ENCODE measurements at places on chromosomes 4 and X.

GRCh38 chr4:38046727-38047489, 86.7 kb downstream of the PTTG2 start:
- H3K27me3 ChIP-seq = no peaks in the 10 kb centered on the region
- H3K27ac ChIP-seq = no peak overlapping the region
- no peak overlapping the region for H3K4me3 ChIP-seq
- DNase-seq = no peak

GRCh38 chrX:83510510-83511062, 2.5 kb downstream of the POU3F4 start:
- no peak overlapping the region for H3K27ac ChIP-seq
- H3K36me3 ChIP-seq = no peaks in the 10 kb centered on the region
- no peaks in the 10 kb centered on the region for H3K4me1 ChIP-seq
- DNase-seq = no peak

DNA sequence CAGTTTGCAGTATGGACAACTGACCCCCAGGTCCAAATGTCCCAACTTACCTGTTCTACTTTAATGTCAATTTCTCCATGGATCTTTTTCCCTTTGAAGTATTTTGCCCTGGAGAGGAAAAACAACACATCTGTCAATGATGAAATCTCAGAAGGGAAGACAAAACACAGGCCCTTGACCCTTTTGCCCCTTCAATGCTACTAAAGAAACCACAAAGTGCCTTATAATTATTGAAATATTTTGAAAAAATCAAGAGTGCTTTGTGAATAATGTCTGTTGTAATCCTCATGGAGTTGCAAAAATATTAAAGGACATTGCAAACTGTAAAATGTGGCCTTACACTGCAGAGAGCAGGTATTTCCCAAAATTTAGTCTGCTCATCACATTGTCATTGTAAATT, 12.6 kb downstream of the SYN1 start:
- no peak overlapping the region for H3K27ac ChIP-seq
- no peaks in the 10 kb centered on the region for H3K4me1 ChIP-seq
- DNase-seq = no peak
- no peaks in the 10 kb centered on the region for H3K36me3 ChIP-seq
- no peak overlapping the region for H3K4me3 ChIP-seq
- no peaks in the 10 kb centered on the region for H3K27me3 ChIP-seq

GRCh38 chrX:9656277-9656676, 109.4 kb downstream of the GPR143 start:
- no peak overlapping the region for H3K4me3 ChIP-seq
- DNase-seq = no peak
- no peaks in the 10 kb centered on the region for H3K4me1 ChIP-seq
- H3K27me3 ChIP-seq = no peaks in the 10 kb centered on the region

DNA sequence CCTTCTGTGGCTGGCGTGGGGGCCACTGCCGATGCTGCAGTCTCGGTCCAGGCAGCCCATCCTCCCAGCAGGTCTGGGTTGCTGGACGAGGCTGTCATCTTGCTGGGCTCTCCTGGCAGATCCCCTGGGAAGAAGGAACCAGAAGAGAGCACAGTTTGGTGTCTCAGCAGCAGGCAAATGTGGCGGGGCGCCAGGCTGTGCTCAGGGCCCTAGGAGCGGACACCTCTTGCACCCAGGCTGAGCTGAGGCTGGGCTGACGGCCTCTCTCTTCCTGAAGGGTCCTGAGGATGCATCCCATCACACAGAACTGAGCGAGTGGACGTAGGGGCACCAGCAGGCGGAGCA, 39.2 kb upstream of the CPLX1 start:
- H3K27ac ChIP-seq = no peak overlapping the region
- H3K4me3 ChIP-seq = no peak overlapping the region
- H3K36me3 ChIP-seq = peaks cover 43% of the 10 kb centered on the region

- DNase-seq = peak; percentile 88
- peaks cover 28% of the 10 kb centered on the region for H3K4me1 ChIP-seq
- H3K27me3 ChIP-seq = no peaks in the 10 kb centered on the region
- peaks cover 21% of the 10 kb centered on the region for H3K36me3 ChIP-seq
Observed at GRCh38 chr4:70839589-70840093, at the start of gene GRSF1. Gene GRSF1 (minus strand): TSS chr4:70839890. CDS start chr4:70839827, 63 bp downstream.

DNA sequence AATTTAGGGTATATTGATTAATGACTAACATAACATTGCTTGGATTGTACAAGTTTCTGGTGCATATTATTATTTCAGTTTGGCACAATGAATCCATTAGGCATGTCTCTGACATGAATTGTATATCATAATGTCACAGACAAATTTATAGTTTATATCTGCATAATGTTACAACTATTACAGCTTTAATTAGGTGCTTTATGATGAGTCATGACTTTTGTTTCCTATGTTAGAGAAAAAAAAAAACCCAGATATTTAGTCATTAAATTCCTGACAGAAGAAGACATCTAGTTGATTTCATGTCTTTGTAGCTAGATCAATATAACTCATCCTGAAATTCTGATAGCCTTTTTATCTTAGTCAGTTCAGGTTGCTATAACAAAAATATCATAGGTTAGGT, 385.7 kb upstream of the EPHA5 start:
- H3K36me3 ChIP-seq = peaks cover 1% of the 10 kb centered on the region
- no peak for DNase-seq
- H3K4me1 ChIP-seq = no peaks in the 10 kb centered on the region
- H3K4me3 ChIP-seq = no peak overlapping the region
- no peaks in the 10 kb centered on the region for H3K27me3 ChIP-seq

GRCh38 chr4:77073981-77074380, 1.8 kb downstream of the CCNI start:
- H3K36me3 ChIP-seq = peaks cover 16% of the 10 kb centered on the region
- no peaks in the 10 kb centered on the region for H3K27me3 ChIP-seq
- no peak overlapping the region for H3K27ac ChIP-seq
- H3K4me3 ChIP-seq = no peak overlapping the region
- peaks cover 51% of the 10 kb centered on the region for H3K4me1 ChIP-seq

DNA sequence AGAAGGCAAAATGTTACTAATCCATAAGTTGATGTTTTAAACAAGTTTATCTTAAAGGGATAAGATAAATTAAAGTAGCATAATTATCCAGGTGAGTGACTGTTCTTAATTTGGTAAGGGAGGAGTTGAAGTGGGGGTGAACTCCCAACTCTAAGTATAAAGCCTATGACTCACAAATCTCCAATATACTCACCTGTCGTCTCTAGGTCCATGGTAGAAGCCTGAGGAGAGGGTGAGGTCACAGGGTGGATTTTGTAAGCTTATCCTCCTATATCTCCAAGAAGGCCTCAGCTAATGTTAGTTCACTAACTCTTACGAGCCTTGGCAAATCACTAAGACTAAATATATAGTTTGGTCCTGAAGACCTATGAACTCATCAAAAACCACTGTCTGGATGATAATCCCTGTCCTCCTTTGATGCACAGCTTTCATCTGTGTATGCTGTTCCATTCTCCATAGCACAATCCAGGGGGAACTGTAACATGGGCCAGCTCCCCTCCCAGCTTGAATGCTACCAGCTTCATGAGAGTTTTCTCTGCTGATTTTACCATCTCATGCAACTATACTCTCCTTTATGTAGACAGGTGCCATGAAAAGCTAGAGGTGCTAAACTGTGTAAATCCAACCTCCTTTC, 158.7 kb downstream of the BTC start:
- no peak overlapping the region for H3K4me3 ChIP-seq
- H3K27me3 ChIP-seq = peaks cover 14% of the 10 kb centered on the region
- H3K36me3 ChIP-seq = no peaks in the 10 kb centered on the region
- no peaks in the 10 kb centered on the region for H3K4me1 ChIP-seq
- H3K27ac ChIP-seq = no peak overlapping the region
- no peak for DNase-seq

- peak overlapping the region; percentile 59 for H3K27ac ChIP-seq
- peaks cover 59% of the 10 kb centered on the region for H3K4me1 ChIP-seq
- H3K36me3 ChIP-seq = no peaks in the 10 kb centered on the region
- no peak overlapping the region for H3K4me3 ChIP-seq
Observed at GRCh38 chr4:26899991-26900390, 39.4 kb downstream of the STIM2 start.

DNA sequence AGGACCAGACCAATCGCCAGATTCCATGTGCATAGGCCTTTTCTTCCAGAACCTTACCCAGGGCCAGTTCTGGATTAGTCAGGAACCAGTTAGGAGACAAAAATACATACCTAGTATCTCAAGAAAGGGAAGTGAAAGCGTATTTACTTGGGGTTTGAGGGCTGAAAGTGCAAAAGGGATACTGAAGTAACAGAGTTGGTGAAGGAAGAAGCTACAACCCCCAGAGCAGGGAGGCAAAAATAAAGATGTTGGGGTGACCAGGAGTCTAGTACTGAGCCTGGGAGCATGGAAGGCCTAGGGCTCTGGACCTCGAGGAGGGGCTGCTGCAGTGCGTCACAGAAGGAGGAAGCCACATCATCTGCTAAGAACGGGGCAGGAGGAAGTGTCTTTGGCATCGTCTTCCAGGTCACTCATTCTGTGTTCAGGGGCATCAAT, 38.3 kb downstream of the TKTL1 start:
- no peak for DNase-seq
- H3K27ac ChIP-seq = no peak overlapping the region
- H3K4me3 ChIP-seq = peak overlapping the region; percentile 17
- peaks cover 3% of the 10 kb centered on the region for H3K36me3 ChIP-seq
- no peaks in the 10 kb centered on the region for H3K27me3 ChIP-seq
- peaks cover 10% of the 10 kb centered on the region for H3K4me1 ChIP-seq
